ENCODE measurements at places on chromosomes 3 and 15.

GRCh38 chr15:67087507-67088172, 22.2 kb downstream of the SMAD3 start:
- DNase-seq: no peak

DNA sequence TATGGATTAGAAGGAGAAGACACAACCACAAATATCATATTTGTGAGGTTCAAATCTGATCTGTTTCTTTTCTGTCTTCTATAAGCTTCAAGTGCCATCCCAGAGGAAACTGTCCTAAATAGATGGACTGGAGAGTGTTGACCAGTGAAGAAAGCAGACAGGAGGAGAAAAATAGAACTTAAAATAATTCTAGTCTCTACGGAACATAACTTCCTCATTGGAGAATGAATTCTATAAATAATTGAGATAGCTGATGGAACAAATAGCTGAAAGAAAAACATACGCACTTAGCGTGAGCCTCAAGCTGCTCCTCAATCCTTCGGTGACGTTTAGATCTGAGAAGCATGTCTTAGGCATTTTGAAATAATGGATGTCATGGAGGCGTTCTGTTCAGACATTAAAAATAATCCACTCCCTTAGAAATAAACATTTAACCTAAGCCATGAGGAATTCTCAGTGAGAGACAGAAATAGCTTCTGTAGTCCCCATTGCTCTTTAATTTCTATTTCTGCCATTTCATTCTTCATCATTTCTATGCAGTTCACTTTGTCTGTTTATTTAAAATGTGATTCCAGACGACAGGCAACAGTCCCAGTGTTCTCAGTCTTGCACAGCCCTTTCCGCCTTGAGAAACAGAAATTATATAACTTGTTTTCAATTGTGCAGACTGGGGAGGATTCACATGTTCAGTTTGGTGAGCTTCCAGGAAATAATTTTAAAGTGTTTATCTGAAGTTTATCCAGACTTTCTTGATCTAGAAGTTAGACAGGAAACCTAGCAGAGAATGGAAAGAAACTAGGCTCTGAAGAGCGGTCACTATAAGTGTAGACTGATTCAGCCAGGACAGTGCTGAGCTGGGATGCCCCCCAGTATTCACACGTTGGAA, 97.3 kb downstream of the NR1D2 start:
- DNase-seq: no peak

GRCh38 chr3:124963755-124964154, 29.2 kb upstream of the MUC13 start:
- no peak for DNase-seq

- no peak for DNase-seq
Observed at GRCh38 chr3:121648219-121648958, 12.3 kb downstream of the HCLS1 start.

DNA sequence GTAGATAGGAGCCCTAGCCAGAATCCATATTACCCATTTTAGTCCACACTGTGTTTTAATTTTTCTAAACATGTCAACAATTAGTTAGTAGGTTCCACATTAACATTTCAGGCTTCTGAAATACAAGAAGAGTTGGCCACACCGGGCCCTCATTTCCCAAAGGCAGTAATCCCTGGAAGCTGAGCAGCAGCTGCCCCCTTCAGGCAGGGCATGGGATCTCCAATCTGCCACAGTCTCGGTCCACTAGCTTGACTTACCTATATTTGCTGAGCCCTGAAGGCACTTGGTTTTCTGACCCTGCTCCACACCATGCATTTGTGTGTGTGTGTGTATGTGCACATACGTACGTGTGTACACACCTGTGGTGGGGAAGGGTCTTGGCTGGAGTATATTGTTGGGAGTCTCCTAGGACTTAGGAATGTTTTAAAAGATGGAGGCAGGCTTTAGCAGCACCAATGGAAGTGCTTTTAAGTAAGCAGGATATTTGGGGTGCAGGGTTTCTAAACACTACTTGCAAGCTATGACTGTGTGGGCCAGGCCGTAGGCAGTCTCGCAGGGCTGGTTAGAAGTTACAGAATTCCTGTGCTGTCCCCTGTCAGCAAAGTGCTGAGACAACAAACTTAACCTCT, 71.2 kb upstream of the SOX14 start:
- no peak for DNase-seq

- DNase-seq: no peak
Observed at GRCh38 chr3:37886395-37886794, 24.7 kb downstream of the CTDSPL start.

DNA sequence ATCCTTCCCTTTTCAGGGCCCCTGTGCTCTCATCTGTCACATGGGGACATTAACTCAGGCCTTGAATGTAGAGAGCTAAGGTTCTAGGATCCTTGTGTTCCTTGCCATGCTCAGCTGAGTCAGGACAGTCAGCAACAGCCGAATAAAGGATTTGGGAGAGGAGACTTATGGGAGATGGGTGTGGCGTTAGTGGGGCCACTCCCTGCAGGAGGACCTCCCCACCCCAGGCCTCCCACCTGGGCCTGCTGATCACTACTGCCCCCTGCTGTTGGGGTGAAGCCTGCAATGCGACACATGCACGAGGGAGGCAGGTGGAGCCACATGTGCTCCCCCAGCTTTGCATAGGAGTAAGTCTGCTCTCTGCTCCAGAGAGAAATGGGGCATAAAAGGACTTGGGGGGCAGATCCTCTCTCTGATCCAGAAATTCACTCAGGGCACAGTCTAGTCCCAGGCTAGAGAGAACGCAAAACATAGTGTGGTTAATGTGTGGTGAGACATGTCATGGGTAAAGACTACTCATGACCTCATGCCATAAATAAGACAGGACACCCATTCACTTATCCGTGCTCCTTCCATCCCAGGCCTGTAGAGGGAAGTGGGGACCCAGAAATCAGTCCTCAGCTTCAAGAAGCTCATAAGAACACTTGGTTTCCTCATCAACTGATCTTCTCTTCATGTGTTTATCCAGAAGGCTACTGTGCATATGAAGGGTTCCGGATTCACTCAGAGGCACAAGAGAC, 19.4 kb downstream of the RBP1 start:
- peak; percentile 18 for DNase-seq

DNA sequence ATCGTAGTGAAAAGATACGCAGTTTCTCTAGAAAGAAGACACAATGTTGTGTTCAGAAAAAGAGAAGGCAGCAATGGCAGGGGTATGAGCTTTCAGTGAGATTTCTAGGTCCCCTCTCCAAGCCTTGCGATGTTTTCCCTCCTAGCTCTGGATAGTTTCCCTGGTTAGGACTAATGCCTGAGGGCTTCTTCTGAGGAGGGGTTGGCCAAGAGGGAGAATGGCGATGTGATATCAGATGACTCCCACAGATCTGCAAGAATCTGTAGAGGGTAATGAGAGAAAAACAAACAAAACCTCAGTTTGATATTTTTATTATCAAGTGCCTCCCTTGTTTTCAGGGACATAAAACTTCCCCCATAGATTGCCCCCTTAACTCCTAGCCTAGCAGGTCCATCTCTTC, 4.1 kb upstream of the CLDN1 start:
- no peak for DNase-seq

- DNase-seq: no peak
Observed at GRCh38 chr15:69951898-69952555, 145.7 kb downstream of the TLE3 start.

DNA sequence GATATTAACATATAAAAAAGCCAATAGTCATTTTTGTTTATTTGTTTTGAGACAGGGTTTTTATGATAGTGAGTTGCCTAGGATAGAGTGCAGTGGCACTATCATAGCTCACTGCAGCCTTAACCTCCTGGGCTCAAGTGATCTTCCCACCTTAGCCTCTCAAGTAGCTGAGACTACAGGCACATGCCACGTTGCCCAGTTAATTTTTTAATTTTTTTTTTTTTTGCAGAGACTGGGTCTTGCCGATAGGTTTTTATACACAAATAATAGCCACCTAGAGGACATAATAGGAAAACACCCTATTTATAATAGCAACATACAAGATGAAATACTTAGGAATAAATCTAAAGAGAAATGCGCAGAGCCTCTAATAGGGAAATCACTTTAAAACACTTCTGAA, 13.3 kb downstream of the EIF3J start:
- DNase-seq: no peak

DNA sequence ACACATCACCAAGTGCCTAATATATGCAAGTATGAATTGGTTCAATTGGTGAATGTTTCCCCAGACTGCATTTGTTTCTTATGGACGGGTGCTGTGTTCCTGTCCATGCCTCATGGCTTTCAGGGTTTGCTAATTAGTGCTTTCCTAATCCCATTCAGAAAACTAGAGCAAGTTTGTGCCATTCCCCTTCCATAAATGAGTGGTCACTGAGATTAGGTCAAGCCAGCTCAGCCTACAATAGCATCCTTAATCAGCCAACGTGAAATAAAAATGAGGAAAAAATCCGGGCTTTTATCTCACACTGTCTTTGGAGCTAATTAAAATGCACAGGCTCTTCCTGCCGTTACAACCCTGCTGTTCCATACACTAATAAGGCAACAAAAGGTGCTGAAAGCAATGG, 788.8 kb downstream of the ROBO1 start:
- DNase-seq: no peak

DNA sequence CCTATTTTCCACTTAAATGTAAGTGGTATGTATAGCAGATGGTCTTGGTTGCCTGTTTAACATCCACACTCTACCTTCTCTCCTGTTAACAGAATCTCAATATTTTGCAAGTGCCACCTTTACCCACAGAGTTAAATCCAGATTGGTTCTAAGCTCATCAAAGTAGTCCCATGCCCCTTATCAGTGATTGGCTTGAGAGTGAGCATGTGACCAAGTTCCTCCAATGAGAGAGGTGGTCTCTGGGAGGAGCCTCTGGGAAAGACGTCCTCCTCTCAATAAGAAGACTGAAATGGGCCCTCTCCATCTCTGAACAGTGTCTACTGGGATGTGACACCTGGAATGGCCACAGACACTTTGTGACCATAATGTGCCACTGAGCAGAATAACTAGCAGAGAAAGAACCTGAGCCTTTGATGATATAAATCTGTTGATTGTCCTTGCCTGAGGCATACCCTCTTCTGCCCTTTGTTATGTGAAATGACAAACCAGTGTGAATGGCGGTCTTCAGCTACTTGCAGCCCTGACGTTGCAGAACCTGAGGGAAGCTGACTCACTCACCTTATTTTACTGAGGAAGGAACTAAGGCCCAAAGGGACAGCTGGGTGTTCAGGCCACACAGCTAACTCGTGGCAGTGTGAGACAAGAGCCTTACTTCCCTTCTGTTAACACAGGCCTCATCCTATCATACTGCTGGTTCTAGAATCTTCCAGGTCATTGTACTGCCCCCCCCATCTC, 42.4 kb upstream of the LARS2 start:
- no peak for DNase-seq

DNA sequence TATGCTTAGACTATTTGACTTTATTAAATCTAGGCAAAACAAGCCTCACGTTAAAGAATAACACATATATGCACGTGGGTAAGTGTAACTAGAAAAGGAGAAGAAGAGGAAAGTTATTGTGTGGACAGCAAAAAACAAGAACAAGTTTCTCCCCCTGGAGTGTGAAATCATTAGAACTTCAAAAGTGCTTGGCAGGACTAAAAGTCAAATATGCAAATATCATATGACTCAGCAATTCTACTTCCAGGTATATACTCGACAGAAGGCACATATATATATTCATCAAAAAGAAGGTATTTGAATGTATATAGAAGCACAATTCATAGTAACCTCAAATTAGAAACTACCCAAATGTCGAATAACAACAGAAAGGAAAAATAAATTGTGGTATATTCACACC, 68.9 kb upstream of the STXBP5L start:
- DNase-seq: no peak

- DNase-seq: no peak
Observed at GRCh38 chr15:34047893-34048775, 9.1 kb upstream of the AVEN start.

- no peak for DNase-seq
Observed at GRCh38 chr3:177733936-177734335, 536.7 kb upstream of the TBL1XR1 start.

DNA sequence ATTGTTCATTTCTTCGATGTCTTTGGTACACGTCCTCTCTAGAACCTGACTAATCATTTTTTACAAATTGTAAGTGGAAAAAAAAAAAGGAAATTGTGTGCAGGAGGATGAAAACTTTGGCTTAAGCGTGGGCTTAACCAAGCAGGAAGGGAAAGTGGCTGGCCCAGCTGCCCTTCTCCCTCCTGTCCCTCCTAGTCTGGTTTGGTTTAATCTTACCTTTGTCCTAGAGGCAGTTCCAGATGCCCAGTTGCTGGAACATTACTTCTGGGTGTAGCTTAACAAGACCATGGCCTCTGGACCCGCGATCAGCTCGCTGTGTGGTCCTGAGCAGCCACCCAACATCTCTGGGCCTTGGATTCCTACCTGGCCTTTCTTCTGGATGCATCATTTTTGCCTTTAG, 15.4 kb downstream of the PAQR5 start:
- DNase-seq: no peak

- DNase-seq: no peak
Observed at GRCh38 chr15:91192285-91192684, 92.2 kb downstream of the SV2B start.

- no peak for DNase-seq
Observed at GRCh38 chr15:41852736-41853590, 14.3 kb downstream of the PLA2G4B start.

- DNase-seq: no peak
Observed at GRCh38 chr3:153658136-153658535, 463.1 kb upstream of the ARHGEF26 start.

- DNase-seq: no peak
Observed at GRCh38 chr3:8736436-8736835, 2.8 kb downstream of the CAV3 start.

GRCh38 chr3:73504239-73504638, 120.5 kb downstream of the PDZRN3 start:
- DNase-seq: no peak

DNA sequence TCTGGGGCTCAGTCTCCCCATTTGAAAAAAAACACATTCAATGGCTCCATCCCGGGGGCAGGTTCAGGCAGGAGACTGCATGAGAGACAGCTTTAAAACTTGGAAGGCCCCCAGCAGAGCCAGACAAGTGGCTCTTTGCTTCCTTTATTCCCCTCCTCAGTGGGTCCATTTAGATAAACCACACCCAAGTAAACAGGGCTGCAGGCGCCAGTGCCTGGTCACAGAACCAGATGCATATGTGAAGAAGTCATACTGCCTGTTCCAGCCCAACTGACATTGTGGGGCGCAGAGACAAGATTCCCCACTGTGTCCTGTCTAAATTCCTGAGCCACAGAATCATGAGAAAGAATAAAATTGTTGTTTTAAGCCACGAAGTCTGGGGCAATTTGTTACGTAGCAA, 9.0 kb downstream of the FBN1 start:
- no peak for DNase-seq

Measured in stimulated activated CD4-positive, alpha-beta T cell treated with anti-CD3 and anti-CD28 coated beads, Interleukin-12 subunit alpha, Interleukin-12 subunit beta, amount 100 ng/mL, for 24 hours (primary cell).